Esophagus mucosa (tissue), 1 donor: ENCODE measurements at places on chromosomes 3 and 15.

- peak; percentile 16 for ATAC-seq
These were observed 895 bp upstream of the ARHGAP31 start for GRCh38 chr3:119293105-119293870.

DNA sequence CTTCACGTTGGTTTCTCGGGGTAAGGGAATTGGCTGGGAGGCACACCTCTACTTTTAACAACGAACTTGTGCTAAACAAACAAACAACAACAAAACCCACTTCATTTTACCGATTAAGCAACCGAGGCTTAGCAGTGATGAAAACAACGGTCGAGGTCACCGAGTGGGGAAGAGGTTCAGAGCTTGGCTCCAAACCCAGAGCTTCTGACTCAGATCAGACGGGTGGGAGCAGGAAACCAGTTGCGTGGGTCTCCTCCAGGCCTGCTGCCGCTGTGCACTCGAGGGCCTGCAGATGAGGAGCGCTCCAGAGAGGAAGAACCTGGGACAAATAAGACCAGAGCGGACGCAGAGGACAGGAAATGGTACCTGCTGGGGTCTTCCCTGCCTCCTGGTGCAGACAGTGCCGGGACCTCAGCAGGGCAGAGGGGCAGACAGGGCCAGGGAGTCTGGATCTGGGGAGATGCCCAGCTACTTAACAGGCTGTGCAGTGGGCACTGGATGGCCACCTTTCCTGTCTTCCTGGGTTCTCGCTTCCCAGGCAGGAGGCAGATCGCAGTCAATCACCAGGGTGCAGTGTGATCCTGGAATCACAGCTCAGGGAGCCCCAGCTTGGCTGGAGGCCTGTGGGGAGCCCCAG is 99.0 kb upstream of the MEF2A start:
- peak; percentile 70 for ATAC-seq

DNA sequence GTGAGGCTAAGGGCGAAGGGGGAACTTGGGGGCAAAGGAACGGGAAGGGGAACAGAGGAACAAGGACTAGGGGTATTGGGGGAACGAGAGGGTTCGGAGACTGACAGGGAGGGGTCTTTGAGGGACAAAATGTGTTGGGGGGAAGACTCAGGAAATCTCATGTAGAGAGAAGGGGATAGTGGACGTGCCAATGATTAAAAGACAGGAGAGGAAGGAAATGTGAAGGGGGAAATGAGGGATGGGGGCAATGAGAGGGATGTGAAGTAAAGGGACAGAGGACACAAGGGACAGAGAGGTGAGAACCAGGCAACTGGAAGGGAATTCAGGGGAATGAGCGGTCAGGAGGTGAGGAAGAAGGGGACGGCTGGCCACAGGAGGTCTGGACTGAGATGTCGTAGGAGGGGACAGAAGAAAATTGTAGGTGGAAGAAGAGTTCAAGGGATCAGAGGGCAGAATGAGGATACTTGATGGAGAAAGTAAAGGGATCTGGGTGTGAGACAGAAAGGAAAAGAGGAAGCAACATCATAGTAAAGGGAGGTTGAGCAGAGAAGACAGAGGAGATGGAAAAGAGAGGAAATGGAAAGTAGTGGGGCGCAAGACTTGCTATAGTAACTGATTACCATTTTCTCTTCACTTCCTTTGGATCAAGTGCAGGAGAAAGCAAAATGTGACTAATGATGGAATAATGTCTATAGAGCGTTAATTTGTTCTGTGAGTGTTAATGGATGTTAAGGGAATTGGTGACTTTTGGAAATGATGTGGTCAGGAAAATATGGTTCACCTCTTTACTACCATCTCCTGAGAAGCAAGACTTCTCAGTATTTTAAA is 749 bp downstream of the RAB8B start:
- no peak for ATAC-seq

DNA sequence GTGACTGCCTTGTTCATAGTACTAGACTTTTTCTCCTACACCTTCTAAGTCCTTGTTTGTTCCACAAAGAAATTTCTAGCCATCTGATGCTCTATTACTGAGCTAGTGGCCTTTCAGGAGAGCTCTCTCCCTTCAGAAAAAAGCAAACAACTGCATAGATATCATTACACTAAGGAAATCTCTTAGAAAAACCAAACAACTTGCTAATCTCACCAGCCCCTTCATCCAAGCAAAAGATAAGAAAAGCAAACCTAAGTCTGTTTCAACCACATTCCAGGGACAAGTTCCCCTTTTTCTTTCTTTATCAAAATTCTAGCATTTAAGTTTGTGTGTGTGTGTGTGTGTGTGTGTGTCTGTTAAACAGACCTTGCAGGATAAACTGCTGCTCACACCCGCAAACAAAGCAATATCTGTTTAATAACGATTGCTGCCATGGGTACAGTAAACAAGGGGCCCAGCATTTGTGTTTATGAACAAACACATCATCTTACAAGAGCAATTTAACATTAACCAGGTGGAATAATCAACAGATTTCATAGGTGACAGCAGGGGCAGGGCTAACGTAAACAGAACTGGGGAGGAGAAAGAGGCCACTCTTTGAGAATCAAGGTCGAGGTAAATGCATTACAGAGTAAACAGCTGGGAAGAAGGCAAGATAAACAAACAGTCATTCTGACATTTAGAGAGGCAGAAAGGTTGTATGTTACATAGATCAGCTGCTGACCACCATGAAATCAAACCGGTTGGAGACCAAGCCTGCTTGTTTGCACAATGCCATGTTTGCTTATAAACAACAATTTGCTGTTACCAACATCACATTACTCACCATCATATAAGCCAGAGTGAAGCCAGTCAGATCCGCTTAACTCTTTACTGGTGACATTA is 375.1 kb downstream of the FOXP1 start:
- no peak for ATAC-seq

- no peak for ATAC-seq
These were observed 72.0 kb upstream of the TTBK2 start for GRCh38 chr15:42992626-42993025.

DNA sequence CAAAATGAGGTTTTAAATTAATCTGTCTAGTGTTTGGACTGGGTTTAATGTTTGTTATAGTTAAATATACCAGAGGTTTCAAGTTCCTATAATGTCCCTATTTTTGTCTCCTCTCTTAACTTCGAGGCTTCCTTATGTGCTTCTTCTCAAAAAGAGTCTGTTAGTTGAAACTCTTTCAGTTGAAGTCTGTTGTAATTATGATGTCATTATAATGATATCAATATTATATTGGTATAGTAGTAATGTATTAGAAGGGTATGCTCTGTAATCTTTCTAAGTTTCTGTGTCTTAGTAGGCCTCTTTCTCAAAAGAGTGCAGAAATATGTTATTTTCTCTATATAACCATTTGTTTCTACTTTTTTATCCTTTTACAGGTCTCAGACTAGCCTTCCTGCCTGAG is 1148.0 kb downstream of the NSUN3 start:
- no peak for ATAC-seq

GRCh38 chr3:105827959-105828358 is 40.9 kb downstream of the CBLB start:
- peak; percentile 74 for ATAC-seq

GRCh38 chr3:196518966-196519717 is 4.0 kb upstream of the SMCO1 start:
- ATAC-seq: peak; percentile 86

GRCh38 chr3:189937302-189938127 is 183.2 kb downstream of the P3H2 start:
- ATAC-seq: peak; percentile 96

- ATAC-seq: no peak
These were observed 98.9 kb upstream of the POU1F1 start for GRCh38 chr3:87375231-87375682.

DNA sequence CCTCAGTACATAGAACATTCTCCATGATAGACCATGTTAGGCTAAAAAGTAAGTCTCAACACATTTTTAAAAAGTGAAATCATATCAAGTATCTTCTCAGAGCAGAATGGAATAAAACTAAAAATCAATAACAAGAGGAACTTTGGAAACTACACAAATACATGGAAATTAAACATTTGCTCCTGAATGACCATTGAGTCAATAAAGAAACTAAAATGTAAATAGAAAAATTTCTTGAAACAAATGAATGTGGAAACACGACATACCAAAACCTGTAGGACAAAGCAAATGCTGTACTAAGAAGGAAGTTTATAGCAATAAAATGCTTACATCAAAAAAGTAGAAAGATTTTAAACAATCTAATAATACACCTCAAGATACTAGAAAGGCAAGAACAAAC is 33.6 kb downstream of the NEK10 start:
- no peak for ATAC-seq

DNA sequence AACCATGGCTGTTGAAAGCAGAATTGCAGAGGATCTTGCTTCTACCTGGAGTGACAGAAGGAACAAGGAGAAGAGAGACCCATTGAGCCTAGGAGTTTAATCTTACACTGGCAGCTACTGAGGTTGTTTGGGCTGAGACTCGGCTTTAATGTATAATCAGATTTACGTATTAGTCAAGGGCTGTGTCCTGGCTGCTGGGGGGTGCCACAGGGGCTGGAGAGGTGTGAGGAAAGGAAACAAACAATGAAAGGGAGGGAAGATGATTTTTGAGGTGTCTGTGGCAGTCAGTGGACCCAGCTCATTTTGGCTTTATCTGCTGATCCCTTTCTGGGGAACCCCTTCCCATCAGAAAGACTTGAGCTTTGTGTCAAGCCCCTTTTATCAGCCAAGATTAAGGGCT is 95.7 kb downstream of the PRICKLE2 start:
- ATAC-seq: no peak

DNA sequence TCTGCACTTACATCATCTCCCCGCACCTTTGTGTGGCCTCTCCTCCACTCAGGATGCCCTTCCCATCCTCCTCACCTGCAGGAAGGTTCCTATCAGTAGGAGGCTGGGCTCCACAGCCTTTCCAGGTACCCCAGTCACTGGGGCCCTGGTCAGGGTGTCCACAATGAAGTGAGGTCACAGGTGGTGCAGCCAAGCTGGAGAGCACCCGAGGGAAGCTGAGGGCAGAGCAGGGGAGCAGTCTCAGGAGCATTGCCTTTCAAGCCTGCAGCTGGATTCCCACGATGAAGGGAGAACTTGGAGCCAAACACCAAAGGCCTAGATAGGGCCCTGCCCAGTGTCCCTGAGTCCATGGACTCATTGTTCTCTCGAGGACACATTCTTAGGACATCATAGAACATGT is 23.6 kb downstream of the MGLL start:
- no peak for ATAC-seq

DNA sequence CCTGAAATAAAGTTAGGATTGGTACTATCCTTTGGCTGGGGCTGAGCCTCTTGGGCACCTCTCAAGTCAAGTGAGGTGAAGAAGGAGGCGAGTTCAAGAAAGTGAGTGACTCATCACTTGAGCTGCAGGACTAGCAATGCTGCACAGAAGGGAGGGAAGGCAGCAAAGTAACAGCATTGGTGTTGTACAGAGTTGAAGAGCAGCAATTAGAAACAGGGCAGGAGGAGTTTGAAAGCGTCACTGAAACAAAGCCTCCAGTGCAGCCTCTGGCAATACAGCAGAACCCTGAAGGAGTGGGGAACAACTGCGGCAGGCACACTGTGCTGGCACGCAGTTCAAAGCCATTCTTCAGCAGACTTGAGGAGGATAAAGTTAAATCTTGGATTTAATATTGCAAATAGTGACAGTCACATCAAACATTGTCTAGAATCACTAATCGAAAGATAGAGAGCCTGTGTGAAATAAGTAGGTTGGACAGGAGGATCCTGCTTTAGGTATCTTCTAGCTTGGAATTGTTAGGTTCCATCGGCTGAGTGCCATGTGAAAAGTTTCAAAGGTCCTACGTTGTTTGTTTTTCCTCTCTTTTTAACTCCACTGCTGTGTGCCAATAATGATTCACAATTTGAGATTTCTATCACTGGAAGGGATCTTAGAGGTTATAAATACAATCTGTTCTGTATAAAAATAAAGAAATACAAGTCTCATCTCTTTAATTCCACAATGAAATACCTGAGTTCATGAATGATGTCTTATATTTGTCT is 479.8 kb downstream of the NAALADL2 start:
- peak; percentile 96 for ATAC-seq

DNA sequence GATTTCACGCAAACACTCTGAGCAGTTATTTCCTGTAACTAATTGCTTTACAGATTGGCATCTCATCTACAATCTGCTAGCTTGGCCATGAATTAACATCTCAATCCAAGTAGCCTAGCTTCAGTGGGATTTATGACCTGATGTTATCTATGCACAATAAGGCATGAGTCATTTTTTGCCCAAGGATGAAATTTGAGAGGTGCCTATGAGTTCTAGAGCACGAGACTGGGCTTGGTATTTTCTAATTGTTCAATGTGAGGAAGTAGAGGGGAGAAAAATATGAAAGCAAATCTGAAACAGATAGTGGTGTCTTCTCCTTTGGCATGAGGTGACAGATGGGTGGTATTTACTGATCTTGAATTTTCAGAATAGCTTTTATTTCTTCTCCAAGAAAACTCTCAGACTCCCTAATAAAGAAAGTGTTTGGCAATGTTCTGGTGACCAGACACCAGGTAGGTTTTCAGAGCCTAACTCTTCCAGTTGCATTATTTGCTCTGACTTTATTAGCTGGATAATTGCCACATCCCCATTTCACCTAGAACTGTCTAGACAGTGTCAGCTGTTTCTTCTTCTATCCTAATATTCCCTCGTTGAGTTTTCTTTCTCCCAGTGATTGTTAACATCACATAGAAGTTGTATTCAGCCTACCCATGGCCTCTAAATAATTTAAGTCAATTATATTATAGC is 301.0 kb upstream of the UMPS start:
- ATAC-seq: no peak

DNA sequence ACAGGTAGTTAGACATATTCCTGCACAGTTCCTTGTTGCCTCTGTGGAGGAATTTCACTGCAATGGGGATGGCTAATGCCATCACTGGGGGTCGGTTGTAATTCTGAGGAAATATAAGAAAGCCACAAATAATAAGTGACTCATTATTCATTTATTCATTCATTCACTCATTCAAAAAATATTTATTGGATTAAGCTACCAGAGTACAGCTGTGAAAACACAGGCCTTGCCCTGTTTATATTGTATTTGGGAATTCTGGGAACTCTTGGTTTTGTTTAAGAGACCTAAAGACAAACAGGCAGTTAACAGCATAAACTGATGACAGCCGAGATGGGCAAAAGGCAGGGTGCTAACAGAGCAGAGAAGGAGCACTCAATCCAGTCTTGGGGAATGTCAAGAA is 23.6 kb downstream of the PTX3 start:
- no peak for ATAC-seq

- ATAC-seq: no peak
These were observed 14.4 kb upstream of the ANKRD28 start for GRCh38 chr3:15812183-15812582.

GRCh38 chr15:93018574-93018973 is 70.4 kb downstream of the RGMA start:
- no peak for ATAC-seq

DNA sequence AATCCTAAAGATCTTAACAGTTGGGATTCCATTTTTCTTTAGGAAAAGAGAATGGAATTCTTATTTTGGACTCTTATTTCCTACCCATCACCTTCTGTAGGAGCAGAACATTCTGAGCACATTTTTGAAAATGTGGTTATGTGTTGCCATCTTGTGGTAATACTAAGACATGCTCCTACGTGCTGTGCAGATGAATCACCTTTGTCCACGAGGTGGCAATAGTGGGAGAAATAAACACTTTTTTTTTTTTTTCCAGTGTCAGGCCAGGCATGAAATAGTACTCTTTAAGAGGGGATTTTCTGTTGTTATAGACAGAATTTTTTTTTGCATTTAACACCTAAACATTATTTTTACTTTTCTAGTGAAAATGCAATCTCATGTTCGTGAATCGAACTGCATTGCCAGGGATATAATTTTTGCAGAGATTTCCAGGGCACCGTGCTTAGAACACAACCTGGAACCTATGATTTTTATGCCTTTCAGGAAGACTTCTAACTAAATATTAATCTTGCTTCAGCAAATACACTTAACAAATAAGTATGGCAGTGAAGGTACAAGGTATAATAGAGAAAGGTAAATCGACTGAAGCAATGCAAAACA is 196.6 kb downstream of the GAP43 start:
- peak; percentile 89 for ATAC-seq
